Right forelimb (tissue), 1 donor: ENCODE measurements at places on chromosomes 1 and 21.

- no peak for DNase-seq
Observed at GRCh38 chr1:108012553-108012952, 47.6 kb upstream of the VAV3 start.

- DNase-seq, result no peak
Observed at GRCh38 chr1:79105500-79105899, 99.0 kb upstream of the ADGRL4 start.

- no peak for DNase-seq
Observed at GRCh38 chr21:26686278-26686677, 113.2 kb upstream of the CYYR1 start.

DNA sequence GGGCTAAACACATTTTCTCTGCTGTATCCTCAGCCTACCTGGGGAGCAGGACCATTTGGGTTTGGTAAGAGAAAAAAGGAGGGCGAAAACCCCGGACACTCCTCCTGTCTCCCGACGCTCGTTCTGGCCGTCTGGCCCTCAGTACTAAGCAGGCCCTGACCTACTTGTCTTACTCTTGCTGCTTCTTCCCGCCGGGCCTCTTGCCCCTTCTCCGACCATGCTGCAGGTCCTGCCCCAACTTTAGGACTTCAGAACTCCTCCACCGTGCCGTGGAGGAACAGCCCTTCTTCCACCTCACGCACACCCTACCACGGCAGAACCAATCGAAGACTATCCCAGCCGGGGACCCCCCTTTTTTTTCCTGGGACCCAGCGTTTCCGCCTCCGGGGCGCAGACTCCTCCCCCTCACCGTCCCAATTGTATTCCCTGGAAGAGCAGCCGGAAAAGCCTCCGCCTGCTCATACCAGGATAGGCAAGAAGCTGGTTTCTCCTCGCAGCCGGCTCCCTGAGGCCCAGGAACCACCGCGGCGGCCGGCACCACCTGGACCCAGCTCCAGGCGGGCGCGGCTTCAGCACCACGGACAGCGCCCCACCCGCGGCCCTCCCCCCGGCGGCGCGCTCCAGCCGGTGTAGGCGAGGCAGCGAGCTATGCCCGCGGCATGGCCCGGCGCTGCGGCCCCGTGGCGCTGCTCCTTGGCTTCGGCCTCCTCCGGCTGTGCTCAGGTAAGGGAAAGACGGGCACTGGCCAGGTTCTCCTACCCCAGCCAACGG, at the start of gene CHRNB2:
CHRNB2 (plus strand) TSS at position 393 of the 771 bp plus-strand sequence; CDS start at position 660, 267 bp downstream.
- DNase-seq, result peak; percentile 83

GRCh38 chr1:159076438-159077119, at the start of gene AIM2:
TSS of gene AIM2 (minus strand) at chr1:159076766. CDS start at chr1:159073499, 3,267 bp downstream.
- DNase-seq, result no peak

DNA sequence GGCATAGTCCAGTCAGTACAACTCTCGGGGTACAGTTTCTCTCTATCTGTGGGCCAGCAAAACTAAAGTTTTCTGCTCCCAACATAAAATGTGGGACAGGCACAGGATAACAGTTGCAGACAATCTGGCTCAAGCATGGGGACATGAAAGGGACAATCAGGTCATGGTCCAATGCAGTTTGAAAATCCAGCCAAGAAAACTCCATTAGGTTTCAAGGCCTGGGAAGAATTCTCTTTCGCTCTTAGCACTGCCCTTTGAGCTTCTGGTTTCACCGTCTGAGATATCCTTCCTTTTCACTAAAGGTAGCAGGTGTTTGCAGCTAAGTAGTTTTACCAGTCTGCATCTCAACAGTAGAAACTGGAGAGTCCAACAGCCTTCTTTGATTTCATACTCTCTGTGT, 21.1 kb upstream of the IL22RA1 start:
- no peak for DNase-seq

- DNase-seq, result no peak
Observed at GRCh38 chr21:36610201-36610600, 88.7 kb upstream of the SIM2 start.

DNA sequence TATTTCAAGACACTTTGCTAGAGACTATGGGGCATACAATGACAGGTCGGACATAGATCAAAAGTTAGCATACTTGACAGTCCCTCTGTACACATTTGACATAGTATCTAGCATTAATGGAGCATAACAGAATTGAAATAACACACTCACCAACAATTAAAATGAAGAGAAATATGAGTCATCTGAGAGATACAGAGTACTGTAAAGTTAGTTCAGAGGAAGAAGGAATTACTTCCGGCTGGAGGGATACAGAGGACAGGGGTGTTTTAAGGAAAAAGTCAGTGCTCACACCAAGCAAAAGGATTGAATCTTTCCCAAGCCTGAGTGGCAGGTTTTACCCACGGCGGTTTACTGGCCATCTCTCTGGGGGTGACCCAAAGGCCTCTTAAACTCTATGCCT, 2.4 kb downstream of the ZMYND12 start:
- no peak for DNase-seq

DNA sequence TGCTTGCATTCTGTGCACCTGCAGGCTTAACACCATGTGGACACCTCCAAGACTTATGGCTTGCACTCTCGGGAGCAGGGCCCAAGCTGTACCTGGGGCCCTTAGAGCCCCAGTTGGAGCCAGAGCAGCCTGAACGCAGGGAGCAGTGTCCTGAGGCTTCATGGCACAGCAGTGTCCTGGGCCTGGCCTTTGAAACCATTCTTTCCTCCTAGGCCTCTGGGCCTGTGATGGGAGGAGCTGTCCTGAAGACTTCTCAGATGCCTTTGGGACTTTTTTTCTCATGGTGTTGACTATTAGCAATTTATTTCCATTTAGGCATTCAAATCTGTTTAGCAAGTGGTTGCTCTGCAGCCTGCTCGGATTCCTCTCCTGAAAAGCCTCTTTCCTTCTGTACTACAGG, 11.0 kb downstream of the RPTN start:
- no peak for DNase-seq

- no peak for DNase-seq
Observed at GRCh38 chr1:93904228-93904627, 5.0 kb downstream of the GCLM start.

GRCh38 chr21:42627527-42628289, 25.7 kb upstream of the PDE9A start:
- DNase-seq, result peak; percentile 28

GRCh38 chr1:47991673-47992072, 5.5 kb downstream of the TRABD2B start:
- DNase-seq, result no peak

DNA sequence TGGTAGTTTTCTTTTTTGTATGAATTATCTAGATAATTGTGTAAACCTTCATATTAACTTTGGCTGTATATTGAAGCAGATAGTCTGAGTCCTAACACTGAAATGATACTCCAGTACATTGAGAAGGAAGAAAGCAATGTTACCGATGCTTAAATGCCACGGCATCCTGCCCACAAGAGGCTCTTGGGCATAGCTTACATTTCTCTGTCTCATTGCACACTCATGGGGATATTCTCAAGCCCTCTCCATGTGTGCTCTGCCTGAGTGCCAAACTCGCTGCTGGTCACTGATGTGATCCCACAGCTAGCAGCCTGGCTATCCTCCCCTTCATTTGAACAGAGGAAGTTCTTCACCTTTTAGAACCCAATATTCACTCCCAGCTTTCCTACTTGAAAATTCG, 179.4 kb downstream of the TGFB2 start:
- DNase-seq, result no peak

DNA sequence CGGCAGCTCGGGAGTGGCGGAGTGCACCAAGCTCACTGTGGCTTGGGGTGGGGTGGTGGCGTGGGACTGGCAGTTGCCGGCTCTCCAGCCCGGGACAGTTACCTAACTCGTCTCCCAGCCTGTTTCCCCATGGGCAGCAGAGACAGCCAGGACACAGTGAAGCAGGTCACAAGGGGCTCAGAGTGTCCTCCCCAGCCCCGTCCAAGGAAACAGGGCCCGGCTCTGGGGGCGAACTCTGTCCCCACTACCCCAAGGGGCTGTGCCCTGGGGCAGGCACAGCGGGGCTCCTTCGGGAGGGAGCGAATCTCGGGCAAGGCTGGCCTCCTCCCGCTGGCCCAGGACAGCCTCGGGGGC, 759 bp downstream of the GPR157 start:
- DNase-seq, result no peak

DNA sequence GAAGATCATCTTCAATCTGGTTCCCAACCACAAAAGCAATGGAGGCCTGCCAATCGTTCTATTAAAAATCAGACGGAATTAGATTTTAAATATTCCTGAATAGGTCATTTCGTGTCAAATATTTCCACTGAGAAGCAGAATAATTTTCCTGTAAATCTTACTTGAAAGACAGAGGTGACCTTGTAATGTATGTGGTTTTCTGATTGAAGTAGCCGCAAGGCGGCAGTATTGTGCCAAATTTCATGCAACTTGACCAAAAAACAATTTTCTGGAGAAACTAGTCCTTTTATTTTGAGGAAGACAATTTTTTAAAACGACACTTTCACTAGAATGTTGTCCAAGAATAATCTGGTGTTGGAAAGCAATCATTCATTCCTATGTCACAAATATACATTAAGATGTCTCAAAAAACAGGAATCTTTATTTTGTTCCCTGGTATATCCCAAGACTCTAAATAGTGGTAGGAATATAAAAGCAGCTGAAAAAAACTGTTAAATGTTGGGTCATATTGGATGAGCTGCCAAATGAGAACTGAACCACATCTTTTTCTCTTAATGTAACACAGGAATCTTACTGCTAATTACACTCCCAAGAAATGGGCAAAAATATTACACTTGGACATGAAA, 33.6 kb downstream of the SPAG17 start:
- DNase-seq, result peak; percentile 73

DNA sequence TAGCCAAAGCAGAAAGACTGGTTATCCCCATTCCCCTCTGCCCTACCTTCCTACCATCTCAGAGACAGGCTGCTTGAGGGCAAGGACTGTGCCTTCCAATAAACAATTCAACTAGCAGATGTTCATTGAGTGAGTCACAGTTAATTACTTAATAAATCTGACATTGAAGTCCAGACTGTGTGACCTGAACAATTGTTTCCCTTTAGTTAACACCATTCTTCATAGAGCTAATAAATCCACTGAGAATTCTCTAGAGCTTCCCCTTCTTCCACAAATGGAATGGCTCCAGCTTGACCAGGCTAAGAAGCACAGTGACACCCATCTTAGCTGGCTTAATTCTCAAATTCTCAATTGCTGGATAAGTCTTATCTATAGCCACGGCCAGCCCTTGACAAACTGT, 61.9 kb upstream of the GJA5 start:
- DNase-seq, result no peak

GRCh38 chr1:188669728-188670382, 1807.8 kb downstream of the BRINP3 start:
- DNase-seq, result no peak

- no peak for DNase-seq
Observed at GRCh38 chr1:223201967-223202366, 58.9 kb upstream of the TLR5 start.

GRCh38 chr1:16088351-16088911, 15.0 kb upstream of the FAM131C start:
- DNase-seq, result peak; percentile 37
